ENCODE measurements at places on chromosomes 1 and 21. TPM values are rescaled to one million over a fixed set of nuclear protein-coding genes. Genes with fewer than 3 reads are reported as not detected.

Gene HUNK
- not detected for total RNA-seq

Gene MINDY1
- 23.3 TPM for total RNA-seq

Gene APOBEC4
- not detected for total RNA-seq

Gene NCMAP
- total RNA-seq = 0.14 TPM

Gene INSRR
- total RNA-seq = 0.07 TPM

Gene SMCP
- not detected for total RNA-seq

Gene LIPI
- not detected for total RNA-seq

Gene TGFBR3
- 1.2 TPM for total RNA-seq

Gene OLIG2
- not detected for total RNA-seq

Gene FMO5
- total RNA-seq = 0.45 TPM

- no peak for DNase-seq
Measured at GRCh38 chr1:163842571-163842970, 520.8 kb downstream of the NUF2 start.

DNA sequence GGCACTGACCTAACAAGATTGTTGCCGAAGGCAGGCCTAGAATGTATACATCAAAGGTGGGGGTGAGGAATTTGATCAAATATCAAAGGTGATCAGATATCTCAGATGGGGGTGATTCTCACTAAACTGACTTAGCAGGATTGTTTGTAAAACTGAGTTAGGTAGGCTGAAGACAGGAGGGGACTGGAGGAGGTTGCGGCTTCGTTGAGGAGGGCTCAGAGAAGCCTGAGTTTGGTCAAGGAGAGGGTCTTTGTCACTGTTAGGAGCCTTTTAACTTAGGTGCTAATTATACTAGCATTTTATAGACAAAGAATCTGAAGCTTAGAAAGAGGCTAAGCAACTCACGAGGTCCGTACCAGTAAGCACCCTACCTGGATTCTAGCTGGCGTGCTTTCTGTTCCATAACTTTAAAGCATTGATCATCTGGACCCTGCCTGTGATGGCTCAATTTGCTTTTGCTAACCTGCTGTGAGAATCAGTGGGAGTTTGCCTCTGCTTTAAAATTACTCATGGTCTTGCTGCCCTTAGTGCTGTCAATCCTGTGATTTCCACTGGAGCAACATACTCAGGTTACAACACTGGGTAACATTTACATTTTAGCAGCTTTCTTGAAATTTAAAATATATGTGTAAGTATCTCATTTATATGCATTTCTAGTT is 49.8 kb downstream of the ITSN1 start:
- DNase-seq = no peak

GRCh38 chr1:171858696-171859095 is 17.4 kb downstream of the DNM3 start:
- no peak for DNase-seq

GRCh38 chr1:198669023-198669698 is 30.3 kb downstream of the PTPRC start:
- DNase-seq = peak; percentile 57

DNA sequence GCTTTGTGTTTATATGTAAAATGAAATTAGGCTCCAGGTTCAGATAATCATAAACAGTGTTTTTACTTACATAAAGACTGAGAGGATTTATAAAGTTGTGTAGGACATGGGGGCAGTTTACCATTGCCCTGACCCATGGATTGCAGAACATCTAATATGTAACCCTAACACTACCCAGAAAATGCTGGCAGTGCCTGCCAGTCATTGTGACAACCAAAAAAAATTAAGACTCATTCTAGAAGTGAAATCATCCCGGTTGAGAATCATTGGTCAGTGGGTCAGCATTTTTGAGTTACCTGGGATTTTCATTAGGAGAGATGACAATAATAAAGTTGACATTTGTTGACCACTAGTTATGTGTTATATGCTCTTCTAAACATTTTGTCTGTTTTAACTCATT is 31.2 kb upstream of the THEM4 start:
- no peak for DNase-seq

DNA sequence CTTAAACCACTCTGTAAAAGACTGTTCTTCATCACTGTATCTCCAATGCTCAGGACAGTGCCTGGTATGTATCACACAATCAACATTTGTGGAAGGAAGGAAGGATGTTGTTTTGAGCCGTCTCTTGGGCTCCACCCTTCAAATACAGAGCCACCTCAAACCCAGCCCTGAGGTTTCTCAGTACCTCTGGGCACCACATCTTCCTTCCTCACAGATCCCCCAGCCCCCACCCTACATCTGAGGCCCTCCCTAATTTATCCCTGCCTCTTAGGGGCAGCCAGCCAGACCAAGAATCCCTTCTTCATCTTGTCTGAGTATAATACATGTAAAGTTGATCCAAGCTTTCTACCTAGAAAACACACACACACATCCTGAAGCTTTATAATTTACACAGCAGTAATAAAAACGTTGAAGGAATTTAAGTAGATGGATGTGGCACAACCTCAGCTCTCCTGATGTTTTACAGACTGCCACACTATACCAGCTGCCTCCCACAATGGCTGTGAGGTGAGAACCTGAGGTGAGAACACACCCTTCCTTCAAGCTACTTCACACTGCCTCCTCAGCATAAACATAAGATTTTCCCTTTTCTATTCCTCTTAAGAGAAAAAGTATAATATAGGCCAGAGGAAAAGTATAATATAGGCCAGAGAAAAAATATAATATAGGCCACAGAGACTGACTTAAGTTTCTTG is 48.5 kb downstream of the CDC7 start:
- DNase-seq = no peak

- DNase-seq = no peak
Measured at GRCh38 chr1:159675046-159675445, 39.3 kb downstream of the CRP start.

DNA sequence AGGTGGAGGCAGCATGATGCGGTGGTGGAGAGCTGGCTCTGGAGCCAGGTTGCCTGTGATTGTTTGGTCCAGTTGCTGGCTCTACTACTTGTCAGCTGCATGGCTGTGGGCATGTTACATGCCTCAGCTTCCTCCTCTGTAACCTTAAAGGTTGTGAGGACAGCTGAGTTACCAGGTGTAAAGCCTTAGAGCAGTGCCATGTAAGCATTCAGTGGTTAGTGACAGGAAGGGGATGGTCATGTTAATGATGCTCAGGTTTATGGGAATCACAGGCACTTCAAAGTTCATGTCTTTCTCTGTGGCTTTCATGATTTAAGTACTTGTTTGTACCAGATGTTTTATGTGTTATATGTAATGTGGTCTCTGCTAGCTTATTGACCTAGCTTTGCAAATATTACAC is 32.6 kb downstream of the PTGFRN start:
- no peak for DNase-seq

- no peak for DNase-seq
Measured at GRCh38 chr21:34761758-34762330, 93.0 kb downstream of the CLIC6 start.

- no peak for DNase-seq
Measured at GRCh38 chr1:46300673-46301405, 2.6 kb downstream of the LRRC41 start.

GRCh38 chr1:12185918-12186678 is 19.3 kb downstream of the TNFRSF1B start:
- DNase-seq = no peak

GRCh38 chr1:61782771-61783170 is 40.5 kb downstream of the PATJ start:
- peak; percentile 63 for DNase-seq

- no peak for DNase-seq
Measured at GRCh38 chr1:12157366-12158231, 9.2 kb upstream of the TNFRSF1B start.

- no peak for DNase-seq
Measured at GRCh38 chr1:224458996-224459395, 24.4 kb upstream of the WDR26 start.

DNA sequence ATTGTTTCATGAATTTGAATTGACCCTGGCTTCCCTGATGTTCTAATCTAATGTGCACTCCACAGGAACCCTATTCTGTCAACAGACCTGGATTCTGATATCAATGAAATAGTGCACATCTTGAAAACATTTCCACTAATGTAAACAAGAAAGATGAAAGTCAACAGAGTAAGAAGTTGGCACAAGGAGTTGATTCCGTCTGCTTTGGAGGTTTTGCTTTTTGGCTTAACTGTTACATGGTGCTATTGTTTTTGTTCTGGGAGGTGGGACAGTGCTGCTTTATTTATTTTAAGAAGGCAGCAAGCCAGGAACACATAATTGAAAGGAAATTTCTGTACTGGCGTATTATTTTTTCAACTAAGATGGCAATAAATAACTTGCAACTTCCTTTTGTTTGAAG is 73.3 kb downstream of the LEPR start:
- DNase-seq = no peak

DNA sequence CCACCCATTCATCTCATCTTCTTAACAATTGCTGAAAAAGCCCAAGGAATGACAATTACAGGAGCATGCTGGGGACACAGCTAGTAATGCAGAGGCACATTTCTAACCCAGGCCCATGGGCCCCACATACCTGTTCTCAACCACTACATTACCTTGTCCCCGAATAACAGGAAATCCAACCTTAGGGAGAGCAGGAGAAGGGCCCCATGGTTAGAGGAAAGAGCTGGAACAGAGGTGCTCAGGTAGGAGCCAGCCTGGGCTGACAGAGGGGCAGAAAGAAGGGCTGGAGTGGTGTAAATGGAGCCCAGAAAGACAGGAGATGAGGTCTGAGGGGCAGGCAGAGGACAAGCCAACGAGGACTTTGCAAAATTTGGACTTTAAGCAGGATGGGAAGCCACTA is 11.4 kb upstream of the S100A8 start:
- no peak for DNase-seq

- no peak for DNase-seq
Measured at GRCh38 chr1:32509939-32510338, 29.3 kb upstream of the ZBTB8A start.

DNA sequence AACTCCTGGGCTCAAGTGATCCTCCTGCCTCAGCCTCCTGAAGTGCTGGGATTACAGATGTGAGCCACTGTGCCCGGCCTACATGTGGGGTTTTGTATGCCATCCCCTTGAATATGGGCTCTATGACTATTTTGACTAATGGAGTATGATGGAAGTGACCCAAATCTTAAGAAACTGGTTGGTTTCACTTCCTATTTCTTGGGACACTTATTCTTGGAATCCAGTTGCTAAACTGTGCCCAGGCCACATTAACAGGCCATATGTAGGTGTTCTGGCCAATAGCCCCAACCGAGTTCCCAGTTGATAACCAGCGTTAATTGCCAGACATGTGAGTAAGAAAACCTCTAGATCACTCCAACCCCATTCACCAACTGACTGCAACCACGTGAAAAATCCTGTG is 36.3 kb upstream of the CLIC4 start:
- DNase-seq = no peak

GRCh38 chr1:177441281-177441680 is 270.5 kb downstream of the BRINP2 start:
- no peak for DNase-seq

GRCh38 chr1:39965044-39965443 is 10.1 kb downstream of the MFSD2A start:
- DNase-seq = no peak

DNA sequence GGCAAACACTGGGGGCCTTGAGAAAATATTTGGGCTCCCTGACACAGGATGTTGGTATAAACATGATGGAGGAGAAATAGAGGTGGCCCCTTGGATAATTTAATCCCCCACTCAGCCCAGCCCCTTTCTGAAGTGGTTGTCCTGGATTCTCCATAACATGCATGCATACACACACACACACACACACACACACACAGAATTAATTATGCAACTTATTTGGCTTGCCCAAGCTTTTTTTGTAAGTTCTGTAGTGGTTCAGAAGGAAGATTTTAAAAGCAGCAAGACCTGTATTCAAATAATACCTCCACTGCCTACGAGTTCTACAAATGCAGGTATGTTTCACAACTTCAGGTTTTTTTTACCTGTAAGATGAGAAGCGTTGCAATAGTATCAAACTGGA is 15.0 kb downstream of the ATF3 start:
- no peak for DNase-seq

- no peak for DNase-seq
Measured at GRCh38 chr1:22315315-22316078, 136.2 kb upstream of the ZBTB40 start.

- DNase-seq = no peak
Measured at GRCh38 chr1:202259705-202260104, 66.1 kb downstream of the LGR6 start.

DNA sequence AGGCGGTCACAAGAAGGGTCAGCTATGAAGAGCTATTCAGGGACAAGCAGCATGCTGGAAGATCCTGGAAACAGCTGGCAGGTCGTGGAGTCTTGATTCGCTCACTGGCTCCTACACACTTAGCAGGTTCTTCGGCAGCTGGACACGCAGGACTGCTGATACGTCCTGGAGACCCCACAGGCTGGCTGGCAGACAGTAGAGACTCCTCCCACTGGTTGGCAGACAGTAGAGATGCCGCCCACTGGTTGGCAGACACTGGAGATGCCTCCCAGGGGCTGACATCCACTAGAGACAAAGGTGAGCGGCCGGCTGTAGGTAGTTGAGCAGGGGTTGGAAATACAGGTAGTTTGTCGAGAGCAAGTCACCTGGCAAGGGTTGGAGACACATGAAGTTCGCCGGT is 466 bp downstream of the KRTAP11-1 start:
- DNase-seq = no peak

Measured in activated naive CD4-positive, alpha-beta T cell treated with anti-CD3 and anti-CD28 coated beads, Interleukin-2, amount 50 U/mL, for 72 hours (primary cell).